Fibroblast of upper back skin (primary cell): ENCODE measurements at places on chromosomes 6 and 20.

- DNase-seq, result no peak
These were observed 42.9 kb downstream of the PHACTR3 start for GRCh38 chr20:59647271-59647670.

DNA sequence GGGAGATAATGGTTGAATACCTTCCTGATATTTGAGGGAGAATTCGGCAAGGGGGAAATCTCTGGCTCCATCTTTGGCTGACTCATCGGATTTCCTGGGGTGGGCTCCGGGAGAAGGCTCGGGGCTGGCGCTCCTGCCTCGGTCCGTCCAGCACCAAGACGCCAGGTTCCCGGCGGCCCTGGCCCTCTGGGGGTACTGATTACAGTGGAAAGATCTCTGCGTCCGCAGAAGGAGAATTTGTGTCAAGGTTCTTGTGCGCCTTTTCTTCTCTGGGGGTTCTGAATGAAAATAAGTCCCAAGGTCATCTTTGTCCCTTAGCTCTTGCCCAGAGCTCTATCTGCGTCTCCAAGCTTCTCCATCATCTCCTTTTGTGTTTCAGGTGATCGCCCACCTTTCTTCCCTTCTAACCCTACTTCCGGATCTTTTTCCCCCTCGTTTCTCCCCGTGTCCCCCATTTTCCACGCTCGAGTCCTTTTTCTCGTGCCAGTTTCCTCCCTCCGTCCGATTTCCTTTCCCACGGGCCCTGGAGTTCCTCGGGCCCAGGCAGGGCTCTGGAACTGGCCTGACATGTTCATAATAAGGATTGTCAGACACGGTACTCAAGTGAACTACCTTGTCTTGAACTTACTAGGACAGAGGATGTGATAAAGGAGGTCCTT lies 11.6 kb downstream of the NRN1 start:
- no peak for DNase-seq

DNA sequence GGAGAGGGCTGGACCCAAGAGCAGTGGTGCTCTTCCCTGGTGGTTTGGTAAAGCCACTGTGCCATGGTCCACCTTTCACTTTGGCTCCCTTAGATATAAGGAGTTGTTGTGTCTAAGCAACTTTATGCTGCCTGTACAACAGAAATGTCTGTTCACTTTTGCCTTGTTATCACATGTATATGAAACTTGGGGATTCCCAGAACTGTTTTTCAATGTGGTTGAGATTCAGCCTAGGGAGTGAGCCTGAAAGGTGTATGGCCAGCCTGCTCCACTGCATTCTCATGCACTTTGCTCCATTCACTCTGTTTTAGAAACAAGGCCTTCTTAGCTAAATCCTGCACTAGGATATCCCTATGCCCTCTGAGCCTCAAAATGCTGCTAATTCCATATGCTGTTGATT lies 234.5 kb upstream of the THEMIS start:
- no peak for DNase-seq

GRCh38 chr20:43007525-43007924 lies 182.2 kb downstream of the PTPRT start:
- no peak for DNase-seq

- no peak for DNase-seq
These were observed 8.2 kb upstream of the MDFI start for GRCh38 chr6:41630069-41630468.

DNA sequence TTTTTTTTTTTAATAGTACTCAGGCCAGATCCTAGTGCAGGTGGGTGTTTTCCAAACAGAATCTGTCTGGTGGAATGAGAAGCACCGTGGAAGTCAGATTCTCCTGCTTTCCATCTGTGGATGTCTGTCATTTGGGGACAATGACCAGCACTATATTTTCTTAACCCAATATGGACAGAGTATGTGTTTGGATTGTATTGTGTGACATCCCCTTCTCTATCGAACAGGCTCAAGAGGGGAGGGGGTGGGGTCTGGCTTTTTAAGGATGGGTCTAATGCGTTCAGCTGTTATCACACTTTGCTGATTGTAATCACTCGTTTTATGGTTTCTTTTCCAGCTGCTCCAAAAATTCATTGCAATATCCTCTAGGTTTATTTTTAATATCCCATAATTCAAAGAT lies 197.5 kb upstream of the CEP162 start:
- no peak for DNase-seq

- no peak for DNase-seq
These were observed 3.2 kb downstream of the GNAS-AS1 start for GRCh38 chr20:58847463-58847862.

GRCh38 chr6:22956029-22956681 lies 386.8 kb downstream of the HDGFL1 start:
- no peak for DNase-seq

- no peak for DNase-seq
These were observed 89.5 kb upstream of the CST7 start for GRCh38 chr20:24859539-24859938.

DNA sequence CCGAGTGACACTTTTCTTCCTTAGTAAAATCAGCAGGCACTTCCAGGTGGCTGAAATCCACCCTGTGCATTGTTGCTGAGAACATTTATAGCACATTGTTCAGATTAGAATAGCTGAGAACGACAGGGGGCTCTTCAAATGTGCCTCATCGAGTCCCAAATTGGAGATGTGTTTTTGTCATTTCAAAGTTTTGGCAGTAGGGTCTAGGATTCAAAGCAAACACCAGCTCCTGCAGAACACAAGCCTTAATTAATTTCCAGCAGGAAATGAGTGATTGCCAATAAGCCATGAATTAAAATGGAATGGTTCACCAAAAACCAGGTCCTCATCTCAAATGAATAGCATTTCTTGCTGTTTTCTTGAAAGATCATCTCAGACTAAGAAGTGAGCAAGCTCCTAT lies 171.6 kb downstream of the PLCB1 start:
- no peak for DNase-seq

GRCh38 chr20:39036011-39036410 lies 73.9 kb downstream of the DHX35 start:
- peak; percentile 35 for DNase-seq

- no peak for DNase-seq
These were observed 46.3 kb downstream of the MCM8 start for GRCh38 chr20:5996765-5997164.

GRCh38 chr6:148417045-148417444 lies 74.4 kb downstream of the SASH1 start:
- no peak for DNase-seq

DNA sequence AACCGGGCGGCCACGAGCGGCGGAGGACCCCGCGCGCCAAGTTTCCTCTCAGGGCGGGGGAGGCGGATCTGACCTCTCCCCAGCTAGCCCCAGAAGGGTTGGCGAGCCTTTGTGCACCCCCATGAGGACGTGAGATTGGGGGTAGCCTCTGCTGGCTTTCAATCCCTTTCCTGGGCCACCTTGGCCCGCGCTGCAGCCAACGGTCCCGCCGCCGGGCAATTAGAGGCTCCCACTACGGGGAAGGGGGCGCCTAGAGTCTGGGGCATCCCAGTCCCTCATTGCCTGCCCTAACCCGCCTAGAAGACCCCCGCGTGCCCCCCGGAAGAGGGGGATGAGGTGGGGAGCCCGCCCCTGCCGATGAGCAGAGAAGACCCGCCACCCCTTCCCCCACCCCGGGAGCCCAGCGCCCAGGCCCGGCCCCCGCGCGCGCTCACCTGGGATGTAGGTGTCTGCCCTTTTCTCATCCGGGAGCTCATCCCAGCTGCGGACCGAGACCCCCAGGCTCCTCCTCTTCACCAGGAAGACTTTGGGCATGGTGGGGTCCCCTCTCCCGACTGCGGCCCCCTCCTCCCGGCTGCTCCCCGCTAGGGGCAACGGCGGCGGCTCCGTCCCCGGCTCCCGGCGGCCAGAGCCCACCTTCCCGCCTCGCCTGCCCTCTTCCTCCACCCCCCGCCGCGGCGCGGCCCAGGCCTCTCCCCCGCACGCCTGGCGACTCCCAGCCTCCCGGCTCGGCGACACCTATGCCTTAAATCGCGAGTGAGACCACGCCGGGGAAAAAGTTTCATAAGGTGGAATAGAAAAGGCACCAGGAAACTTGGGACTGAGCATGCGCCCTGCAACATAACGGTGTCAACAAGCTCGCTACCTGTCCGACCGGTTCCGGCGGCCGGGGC lies at the start of gene OVOL2:
Gene OVOL2 (minus strand): TSS at position 816 of the 893 bp plus-strand sequence. CDS start 282 bp downstream, at position 534.
- DNase-seq, result no peak

DNA sequence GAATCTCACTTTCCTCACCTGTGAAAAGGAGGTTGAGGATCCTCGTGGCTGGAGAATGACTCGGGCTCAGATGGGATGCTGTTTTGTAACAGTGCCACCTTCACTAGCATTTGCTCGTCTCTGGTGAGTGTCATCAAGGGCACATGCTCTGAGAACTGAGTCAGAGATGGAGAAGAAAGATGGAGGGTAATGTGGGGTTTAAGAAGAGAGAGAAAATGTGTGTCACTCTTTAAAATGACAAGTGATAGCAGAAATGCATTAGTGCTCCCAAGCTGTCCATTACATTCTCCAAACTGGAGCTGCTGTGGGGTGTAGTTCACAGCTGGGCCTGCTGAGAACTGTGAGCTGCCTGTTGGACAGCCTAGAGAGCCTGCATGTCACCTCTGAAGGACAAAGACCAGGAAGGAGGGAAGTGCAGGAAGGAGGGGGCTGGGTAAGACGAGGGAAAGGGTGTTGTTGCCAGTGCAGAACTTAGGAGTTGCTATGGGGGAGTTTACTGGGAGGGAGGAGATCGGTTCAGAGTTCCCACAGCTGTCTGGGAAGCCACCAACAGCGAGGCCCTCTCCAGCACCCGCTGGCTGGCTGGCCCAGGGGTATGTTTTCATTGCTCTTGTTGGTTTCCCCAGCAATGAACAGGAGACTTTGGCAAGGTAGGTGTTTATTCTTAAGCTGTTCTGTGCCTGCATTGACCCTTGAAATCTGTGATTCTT lies 19.8 kb downstream of the GMPR start:
- DNase-seq, result no peak

DNA sequence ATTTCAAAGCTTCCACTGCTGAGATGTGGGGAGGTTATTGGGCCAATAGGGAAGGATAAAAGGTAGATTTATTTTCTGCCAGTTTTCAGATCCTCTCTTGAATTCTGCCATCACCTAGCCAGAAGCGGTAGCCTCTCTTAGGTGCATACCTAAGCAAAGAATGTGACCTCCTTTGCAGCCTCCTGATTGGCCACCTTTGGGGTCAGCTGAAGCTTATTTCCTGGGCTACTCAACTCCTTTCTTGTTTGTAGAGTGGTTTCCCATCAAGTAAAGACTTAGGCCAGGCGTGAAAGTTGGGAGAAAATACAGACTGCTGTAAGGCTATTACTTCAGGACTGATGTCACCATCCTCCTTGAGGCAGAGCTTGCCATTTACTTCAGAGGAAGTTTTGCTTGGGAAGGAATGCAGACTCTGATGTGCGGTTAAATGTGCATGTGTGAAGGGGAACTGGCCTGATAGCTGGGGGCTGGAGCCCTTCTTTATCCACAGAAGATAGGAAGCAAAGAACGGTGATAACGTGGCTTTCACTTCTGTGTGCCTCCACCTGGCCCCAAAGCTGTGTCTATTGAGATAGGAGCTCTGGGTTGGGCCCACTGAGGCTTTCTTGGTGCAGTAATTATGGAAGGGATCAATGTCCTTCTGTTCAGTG lies 70.1 kb downstream of the TRMT11 start:
- DNase-seq, result no peak

GRCh38 chr20:35368666-35369423 lies 42.9 kb downstream of the UQCC1 start:
- peak; percentile 24 for DNase-seq

DNA sequence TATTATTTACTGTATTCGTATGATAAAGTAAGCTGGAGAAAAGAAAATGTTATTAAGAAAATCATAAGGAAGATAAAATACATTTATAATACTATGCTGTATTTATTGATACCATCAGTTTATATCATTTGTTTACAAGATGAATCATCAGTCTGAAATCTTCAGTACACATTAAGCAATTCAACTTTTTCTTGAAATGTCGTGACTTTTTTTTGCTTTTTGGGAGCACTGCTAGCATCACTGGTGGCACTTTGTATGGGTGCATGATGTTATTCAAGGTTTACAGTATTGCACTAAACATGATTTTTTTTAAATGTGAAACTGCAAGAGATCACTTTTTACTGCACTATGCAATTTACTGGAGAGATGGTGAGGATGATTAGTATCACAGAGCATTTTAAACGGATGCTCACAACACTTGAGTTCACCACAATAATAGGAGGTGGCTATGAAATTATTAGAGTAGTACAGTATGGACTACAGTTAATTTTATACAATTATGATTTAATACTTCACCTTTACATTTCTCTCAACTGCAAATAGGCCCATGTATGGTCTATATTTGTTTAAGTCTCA lies 85.9 kb downstream of the SNAP25 start:
- DNase-seq, result no peak

DNA sequence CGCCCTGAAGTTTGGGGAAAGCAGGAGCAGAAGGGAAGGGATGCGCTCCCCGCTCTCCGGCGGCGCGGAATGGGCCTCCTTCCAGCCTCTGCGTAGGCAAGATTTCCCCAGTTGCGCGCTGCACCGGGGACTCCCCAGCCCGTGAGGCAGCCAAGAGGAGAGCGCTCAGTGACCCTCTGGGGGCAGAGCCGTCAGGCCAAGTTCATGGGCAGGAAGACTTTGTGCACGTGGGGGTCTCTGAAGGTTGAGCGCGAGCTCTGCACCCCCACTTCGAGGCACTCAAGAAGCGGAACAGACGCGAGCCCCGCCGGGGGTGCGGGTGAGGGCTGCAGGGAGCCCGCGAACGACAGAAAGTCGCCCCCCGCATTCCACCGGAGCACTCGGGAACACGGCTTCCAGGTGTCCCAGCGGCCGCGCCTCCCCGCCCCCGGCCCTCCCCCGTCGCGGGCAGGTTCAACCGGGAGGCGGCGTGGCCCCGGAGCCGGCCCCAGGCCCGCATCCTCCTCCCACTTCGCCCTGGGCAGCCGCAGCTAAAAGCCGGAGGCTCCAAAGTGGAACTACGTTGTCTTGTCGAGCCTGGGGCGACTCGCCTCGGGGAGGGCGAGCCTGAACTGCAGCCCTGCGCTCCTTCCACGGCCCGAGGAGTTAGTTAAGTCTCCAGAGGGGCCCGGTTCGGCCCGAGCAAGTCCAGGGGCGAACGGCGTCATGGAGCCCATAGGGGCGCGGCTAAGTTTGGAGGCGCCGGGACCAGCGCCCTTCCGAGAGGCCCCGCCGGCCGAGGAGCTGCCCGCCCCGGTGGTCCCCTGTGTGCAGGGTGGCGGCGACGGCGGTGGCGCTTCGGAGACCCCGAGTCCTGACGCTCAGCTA lies at the start of gene PPP1R3G:
Gene PPP1R3G (plus strand): TSS at position 561 of the 867 bp plus-strand sequence. CDS start 145 bp downstream, at position 706.
- DNase-seq, result peak; percentile 57

DNA sequence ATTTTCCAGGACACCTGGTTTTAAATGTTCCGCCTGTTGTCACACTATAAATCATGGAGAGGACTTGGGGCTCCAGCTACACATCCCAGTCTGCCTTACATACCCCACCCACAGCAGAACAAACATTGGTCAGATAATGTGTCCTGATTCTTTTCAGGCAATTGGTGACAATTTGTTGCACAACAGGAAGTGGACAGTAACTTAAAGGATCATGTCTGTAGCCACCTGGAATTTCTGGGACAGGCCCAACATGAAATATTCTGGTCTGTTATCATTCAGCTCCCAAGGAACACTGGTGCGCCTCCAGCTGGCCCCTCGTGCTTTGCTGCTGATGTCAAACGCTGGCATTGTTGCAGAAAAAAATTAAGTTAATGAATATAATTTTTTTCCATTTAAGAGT lies 117.2 kb downstream of the SOBP start:
- peak; percentile 39 for DNase-seq
